Ecto neural progenitor cell (in vitro differentiated cells): ENCODE measurements at places on chromosomes 12 and 14.

GRCh38 chr14:54857830-54858269, 44.8 kb downstream of the GCH1 start:
- no peak for DNase-seq

DNA sequence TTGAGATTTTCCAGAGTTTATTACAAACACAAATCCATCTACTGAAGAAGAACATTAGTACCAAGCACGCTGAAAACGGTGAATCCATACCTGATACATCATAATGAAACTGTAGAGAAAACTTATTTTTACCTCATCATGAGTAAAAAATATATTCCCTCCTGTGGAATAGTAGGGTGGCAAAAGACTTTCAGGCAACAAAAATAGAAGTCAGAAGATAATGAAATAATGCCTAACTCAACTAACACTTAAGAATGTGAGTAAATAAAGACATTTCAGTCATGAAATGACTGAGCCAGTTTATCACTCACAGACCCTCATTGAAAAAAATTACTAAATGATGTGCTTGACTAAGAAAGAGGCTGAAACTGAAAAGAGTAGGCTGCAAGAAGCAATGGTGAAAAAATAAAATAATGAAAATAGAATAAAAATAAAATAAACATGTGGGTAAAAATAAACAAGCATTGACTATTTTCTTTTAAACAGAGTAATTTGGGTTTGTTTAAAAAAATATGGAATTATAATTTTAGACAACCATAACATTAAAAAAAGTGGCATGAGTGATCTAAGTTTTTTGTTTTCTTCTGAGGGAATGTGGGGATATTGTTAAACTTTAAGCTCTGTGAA, 148.6 kb downstream of the ASCL1 start:
- no peak for DNase-seq

DNA sequence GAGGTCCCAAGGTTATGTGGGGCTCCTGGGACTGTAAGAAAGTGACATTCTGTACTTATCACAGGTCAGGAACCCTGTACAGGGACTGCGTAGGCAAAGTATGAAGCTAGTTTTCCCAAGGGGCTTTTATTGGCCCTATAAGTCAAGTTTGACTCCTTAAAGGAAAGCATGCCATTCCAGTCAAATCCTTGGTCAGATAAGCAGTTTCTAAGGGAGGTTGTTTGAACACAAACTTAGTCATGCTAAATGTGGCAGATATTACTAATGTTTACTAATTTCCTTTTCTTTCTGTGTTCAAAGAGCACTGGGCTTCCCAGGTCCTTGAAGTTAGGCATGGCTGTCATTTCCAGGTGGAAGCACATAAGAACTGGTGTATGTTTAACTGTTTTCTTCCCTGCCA, 472.4 kb downstream of the ATP23 start:
- DNase-seq: no peak

DNA sequence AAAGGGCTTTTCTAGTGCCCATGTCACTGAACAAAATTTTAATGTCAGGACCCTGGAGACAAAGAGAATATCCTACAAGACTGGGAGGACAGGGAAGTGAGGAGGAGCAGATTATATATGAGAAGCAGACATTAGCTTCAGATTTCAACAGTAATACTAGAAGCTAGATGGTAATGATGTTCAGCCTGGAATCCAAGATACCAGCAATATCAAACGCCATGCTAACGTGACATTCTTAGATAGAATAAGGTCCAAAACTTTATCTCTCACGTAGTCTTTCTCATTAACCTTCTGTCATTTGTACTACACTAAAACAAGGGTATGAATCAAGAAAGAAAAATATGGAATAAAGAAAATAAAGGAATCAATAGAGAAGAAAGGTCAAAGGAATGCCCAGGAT, 18.7 kb downstream of the SOS2 start:
- no peak for DNase-seq

GRCh38 chr12:4506870-4507269, 31.8 kb upstream of the RAD51AP1 start:
- no peak for DNase-seq

GRCh38 chr12:94535510-94535921, 75.8 kb upstream of the CEP83 start:
- peak; percentile 55 for DNase-seq

DNA sequence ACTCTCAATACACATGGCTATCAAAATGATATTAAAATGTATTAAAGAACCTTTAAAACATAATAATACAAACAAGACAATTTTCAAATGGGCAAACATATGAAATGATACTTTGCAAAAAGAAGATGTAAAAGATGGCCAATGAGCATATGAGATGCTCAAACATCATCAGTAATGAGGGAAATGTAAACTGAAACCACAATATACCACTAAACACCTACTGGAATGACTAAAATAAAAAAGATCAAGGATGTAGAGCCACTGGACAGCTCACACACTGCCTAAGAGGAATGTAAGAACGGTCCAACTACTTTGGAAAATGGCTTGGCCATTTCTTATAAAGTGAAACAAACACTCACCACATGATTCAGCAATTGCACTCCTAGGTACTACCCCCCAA, 97.2 kb upstream of the BBS10 start:
- DNase-seq: no peak

GRCh38 chr14:50062438-50063085, 53.8 kb downstream of the VCPKMT start:
- DNase-seq: no peak

- DNase-seq: no peak
Observed at GRCh38 chr12:50192908-50193307, 25.7 kb upstream of the CERS5 start.

DNA sequence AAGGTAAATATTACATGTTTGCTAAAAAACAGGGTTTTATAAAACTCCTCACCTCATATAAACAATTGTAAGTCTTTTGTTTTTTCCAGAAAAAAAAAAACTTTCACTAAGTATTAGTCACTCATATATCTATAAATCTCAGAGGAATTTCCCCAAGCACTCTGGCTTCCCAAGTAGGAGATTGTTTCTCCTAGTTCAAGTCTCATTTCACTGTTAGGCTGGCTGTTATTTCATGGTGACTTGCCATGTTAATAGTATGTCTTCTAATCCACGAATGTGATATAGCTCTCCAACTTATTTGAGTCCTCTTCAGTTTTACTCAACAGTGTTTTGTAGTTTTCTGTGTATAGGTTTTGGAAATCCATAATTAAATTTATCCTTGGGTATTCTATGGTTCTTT, 61.6 kb downstream of the CAPZA3 start:
- no peak for DNase-seq

DNA sequence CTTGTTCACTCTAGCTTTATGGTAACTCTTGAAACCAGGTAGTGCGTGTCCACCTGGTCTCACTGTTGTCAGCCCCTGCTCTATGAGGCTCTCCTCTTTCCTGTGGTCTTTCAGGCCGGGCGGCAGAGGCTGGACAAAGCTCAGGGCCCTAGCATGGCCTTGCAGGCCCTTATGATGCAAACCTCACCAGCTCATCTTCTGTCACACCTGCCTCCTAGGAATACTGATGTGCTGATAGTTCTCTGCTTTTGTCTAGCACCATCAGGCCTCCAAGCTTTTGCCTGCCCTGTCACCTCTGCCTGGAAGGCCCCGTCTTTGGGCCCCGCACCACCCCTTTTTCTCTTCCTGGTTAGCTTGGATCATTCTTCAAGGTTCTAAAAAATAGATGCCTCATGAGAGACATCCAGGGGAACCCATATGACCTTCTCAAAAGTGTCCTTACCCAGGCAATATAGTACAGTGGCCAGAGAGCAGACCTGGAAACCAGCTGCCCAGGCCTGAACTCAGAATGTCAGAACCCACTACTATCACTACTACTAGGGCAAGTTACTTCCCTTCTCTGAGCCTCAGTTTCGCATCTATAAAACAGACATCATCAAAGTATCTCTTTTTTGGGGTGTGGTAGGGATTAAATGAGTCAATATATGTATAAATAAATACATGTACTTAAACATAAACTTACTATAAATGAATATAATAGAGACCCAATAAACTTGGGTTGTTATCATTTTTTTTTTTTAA, 91.7 kb downstream of the ZFP36L1 start:
- DNase-seq: no peak

GRCh38 chr12:45928309-45928708, 62.1 kb downstream of the SCAF11 start:
- DNase-seq: no peak

DNA sequence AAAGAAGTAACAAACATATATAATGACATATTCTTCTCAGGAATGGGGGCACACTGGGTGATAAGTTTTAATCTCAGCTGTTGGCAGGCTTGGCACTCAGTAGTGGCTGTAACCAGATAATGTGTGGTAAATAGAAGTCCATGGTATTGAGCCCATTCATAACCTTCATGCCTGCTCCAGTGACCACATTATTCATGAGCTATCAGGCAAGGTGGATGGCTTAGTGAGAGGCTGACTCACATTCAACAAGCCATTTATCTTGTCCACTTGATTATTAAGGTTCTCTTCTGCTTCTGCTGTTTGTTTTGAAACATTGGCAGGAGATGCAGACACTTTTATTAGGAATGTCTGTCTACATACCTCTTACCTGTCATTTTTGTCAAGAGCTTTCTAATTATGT, 950.4 kb upstream of the LRFN5 start:
- DNase-seq: no peak

DNA sequence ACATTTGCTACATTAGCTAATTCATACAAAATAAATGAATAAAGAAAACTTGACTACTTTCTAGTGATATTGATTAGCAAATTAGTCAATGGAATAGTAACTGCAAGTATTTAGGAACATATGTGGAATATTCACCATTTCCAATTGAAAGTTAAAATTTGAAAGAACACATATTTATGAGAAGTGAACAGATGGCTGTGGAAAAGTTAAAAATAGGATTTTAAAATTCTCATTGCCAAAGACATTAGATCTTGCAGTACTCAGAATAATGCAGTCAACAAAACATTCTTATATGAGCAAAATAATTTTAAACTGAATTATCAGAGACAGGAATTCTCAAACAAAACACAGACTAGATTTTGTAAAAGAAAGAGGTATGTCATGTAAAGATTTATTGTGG, 613.9 kb upstream of the NOVA1 start:
- no peak for DNase-seq

DNA sequence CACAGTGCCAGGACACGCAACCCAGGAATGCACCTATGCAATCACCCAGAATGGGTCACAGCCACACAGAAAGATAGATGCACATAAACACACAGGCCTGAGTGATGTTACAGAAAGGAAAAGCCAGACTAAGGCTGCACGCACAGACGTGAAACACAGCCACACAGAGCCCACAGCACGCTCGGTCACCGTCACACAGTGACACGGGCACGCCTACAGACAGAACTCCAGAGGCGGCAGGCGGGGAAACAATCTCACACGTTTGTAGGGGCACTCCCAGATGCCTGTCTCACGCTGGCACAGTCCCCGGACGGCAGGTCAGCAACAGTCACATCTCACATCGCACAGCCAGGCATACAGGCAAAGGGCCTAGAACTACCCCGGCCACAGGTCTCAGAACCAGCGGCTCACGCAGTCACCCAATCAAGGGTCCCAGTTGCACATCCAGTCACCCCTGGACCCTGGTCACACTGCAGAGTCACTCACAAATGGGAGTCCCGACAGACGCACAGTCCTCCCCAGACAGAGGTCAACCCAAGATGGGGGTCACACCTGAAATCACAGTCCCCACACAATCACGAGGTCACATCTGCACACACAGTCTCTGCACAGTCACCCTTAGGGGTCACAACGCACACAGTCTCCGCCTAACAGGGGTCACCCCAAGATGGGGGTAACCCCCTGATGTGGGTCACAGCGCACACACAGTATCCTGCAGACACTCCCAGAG, 790 bp downstream of the SSH1 start:
- peak; percentile 72 for DNase-seq

- DNase-seq: no peak
Observed at GRCh38 chr12:41802803-41803202, 341.9 kb downstream of the GXYLT1 start.

- no peak for DNase-seq
Observed at GRCh38 chr12:51809193-51809592, 39.3 kb downstream of the FIGNL2 start.

GRCh38 chr12:52050116-52050757, 1.0 kb upstream of the NR4A1 start:
- DNase-seq: no peak

DNA sequence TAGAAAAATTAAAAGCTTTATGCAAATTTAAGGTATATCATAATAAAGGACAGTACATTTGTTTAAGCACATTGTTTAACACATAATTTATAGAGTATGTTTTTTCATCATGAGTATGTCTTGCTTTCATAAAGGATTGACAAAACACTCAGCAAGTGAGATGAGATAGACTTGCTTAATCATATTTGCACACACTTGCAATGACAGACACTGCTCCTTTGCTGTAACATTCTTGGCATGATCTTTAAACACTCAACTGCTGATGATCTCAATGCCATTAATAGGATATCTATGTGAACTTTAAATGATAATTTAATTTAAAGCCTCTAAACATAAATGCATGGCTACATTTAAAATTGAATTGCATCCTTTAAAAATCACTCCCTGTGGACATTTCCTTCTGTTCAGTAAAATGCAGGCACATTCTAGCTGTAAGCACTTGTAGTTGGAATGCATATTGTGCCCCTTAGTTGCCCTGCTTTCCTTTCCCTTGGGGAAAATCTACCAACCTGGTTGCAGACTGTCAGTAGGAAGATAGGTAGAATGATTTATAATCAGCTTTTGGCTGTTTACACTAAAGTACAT, 979.0 kb downstream of the TMTC2 start:
- no peak for DNase-seq

DNA sequence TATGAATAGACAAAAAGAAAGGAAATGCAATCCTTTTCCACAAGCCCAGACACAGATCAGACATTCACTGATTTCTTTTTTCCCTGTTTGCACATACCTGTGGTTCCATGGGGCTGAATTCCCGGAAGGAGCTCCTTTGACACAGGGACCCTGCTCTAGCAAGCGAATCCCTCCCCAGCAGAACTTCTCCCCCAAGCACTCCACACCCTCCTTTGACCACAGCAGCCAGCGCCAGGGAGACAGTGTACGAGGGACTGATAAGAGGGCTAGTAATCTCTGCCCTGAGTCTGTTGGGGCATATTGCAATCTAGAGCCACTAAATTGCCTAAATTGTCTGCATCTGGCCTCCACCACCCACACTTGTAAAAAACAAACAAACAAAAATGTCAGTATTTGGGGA, 83.4 kb upstream of the NTF3 start:
- no peak for DNase-seq

GRCh38 chr12:70245458-70245857, 2.2 kb downstream of the CNOT2 start:
- DNase-seq: no peak

DNA sequence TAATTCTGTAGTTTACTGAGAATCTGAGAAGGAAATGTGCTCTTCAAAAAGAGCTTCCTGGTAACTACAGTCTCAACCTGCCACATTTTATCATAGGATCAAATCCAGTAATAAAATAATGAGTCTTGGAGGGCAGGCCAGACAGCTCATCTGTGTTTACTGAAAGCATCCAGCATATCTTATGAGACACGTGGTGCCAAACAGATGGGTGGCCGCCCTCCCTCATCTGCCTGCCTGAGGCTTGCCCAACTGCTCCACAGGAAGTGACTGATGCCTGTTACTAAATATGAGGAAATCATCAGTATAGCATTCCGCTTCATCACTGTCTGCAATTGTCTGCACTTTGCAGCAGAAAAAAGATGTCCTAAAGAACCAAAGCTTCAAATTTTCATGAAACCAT, 13.5 kb downstream of the DHRS7 start:
- DNase-seq: no peak

- no peak for DNase-seq
Observed at GRCh38 chr14:30915596-30915995, 41.2 kb downstream of the COCH start.

GRCh38 chr14:22887990-22888378, 5.0 kb downstream of the REM2 start:
- DNase-seq: no peak
